ENCODE measurements at places on chromosomes 1 and 21.

GRCh38 chr1:4428711-4429110 lies 225.7 kb upstream of the AJAP1 start:
- DNase-seq, result no peak

DNA sequence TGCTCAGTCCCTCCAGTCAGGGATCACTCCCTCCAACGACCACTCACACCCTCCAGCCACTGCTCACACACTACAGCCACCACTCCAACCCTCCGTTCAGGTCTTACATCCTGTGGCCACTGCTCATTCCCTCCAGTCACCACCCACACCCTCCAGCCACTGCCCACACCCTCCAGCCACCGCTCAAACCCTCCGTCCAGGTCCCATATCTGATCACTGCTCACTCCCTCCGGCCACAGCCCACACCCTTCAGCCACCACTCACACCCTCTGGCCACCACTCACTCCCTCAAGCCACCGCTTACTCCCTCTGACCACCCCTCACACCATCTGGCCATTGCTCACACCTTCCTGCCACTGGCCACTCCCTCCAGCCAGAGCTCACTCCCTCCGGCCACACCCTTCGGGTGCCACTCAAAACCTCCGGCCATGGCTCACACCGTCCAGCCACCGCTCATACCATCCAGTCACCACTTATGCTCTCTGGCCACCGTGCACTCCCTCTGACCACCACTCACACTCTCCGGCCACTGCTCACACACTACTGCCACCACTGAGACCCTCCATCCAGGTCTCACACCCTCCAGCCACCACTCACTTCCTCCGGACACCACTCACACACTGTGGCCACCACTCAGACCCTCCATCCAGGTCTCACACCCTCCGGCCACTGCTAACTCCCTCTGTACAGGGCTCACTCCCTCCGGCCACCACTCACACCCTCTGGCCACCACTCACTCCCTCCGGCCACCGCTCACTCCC lies 4.7 kb upstream of the TFF1 start:
- no peak for DNase-seq

DNA sequence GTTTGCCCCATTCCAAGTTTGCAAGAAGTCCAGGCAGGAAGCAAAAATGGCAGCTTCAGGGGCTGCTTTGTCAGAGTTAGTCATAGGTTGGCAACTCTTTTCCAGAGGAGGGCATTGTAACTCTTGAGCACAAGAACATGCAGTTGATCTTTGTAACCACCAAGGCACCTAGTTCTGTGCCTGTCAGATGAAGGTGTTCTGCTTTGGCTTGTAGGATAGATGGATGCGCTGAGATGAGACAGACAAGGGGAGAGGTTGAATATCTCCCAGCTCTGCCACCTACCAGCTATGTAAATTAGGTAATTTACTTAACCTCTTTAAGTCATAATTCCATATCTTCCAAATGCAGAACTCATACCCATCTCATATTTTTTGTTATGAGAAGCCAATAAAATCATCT lies 89.3 kb downstream of the ZNF648 start:
- DNase-seq, result no peak

- DNase-seq, result no peak
Observed at GRCh38 chr1:27713139-27713725, 12.5 kb upstream of the FAM76A start.

DNA sequence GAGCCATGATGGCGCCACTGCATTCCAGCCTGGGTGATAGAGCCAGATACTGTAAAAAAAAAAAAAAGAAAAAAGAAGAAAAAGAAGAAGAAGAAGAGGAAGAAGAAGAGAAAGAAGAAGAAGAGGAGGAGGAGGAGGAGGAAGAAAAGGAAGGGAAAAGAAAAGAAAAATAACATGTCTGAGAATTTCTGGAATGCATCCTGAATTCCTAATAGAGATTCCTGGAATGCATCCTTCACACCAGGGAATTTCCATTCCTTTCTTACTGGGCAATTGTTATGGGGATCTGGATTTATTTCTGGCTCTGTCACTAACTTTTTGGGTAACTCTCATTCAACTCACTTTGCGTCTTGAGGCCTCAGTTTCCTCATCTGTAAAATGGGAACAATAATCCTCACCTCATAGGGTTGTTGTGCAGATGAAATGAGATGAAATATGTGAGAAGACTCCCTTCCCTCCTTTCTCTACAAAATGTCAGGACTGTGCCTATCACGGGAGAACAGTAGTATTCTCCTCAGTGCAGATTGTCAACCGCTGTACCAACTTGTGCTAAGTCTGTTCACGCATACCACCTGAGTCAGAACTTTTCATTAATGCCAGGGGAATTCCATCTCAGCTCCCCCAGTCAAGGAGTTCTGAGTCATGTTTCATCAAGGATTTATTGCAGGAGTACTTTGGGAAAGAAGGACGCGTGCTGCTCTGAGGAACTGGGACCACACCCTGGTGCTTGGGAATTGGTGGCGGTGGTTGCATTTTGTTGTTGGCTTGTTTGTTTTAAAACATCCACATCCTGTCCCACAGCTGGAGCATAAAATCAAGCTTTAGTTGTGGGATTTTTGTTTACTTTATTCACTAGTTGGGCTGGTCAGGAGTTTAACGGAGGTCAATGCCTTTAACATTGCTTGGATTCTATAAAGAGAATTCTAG lies 42.4 kb upstream of the ROR1 start:
- DNase-seq, result peak; percentile 88
